ENCODE measurements at places on chromosomes 3 and 15.

DNA sequence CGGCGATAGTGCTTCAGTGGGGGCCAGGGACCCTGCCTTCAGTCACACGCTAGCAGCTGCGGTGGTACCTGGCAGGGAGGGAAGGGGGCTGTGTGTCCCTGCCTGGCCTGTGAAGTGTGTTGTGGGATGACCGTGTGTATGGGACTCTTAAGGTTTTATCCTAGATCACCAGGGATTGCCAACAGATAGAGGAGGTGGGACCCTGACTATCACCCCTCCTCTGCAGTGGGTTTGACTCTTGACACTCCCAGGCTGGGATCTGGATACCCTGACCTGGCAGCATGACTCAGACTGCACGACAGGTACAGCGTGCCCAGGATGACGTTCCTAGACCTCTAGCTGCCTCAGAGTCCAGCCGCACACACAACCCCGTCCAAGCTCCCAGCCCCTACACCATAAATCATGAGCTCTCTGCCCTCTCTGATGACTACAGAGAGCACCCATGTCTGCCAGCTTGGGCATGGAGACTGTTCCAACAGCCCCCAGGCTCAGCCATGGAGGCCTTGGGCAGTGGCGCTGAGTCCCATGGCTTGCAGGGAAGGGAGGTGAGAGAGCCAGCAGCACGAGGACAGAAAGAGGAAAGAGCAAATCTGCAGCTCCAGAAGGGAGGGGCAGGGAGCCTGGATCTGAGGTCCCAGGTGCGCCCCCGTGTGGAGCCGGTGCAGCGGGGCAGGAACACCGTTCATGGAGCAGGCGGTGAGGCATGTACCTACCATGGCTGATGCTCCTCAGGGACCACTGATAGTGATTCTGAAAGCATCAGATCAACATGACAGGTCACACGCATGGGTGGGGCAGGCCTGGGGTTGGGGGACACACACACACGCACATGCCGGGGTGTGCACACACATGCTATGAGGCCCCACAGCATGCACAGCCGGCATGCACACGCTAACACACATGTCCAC, 71.0 kb downstream of the ADAMTS7 start:
- peak; percentile 91 for DNase-seq

DNA sequence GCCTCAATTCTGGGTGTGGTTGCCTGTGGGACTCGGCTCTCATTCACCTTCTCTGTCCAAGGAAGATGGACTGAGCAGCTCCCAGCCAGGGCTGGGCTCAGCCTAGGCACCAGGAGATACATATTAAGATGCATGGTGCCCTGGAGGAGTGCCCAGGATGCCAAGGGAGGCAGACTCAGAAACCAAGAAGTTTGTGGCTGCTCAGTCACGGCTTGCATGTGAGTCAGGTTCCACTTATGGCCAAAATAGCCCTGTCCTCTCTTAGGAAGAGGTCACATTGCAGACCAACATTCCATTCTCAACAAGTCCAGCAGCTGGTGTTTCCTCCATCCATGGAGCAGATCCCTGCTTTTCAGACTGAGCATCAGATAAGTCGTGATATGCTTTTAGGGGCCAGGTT, 21.8 kb downstream of the CDCP1 start:
- DNase-seq: no peak

DNA sequence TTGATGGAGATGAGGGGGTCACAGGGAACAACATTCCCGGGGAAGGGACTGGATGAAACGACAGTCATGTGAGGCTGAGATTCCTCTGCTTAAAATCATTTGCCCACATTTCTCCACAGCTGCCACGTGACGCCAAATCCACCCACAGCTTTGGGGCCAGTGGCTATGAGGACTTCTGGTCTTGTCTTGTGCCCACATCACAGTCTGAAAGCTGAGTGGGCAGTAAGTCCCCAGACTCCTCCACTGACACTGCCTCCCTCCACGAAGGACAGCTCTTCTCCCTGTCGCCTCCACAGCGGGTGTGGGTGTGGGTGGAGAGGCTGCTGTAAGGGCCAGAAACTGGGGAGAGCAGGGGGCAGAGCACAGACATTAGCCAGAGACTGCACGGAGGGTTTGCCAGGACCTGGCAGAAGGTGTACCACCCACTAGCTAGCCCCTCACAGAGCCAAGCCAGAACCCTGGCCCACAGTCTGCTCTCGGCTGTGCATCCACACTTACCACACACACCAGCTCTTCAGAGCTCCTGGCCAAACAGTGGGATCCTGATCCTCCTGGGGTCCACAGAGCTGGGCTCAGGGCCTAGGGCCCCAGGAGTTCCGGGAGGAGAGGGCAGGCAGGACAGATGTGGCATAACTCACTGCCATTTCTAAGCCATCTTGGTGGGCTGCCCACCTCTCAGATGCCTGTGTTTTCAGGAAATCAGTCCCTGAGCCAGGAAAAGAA, 24.2 kb downstream of the RAB6B start:
- no peak for DNase-seq

DNA sequence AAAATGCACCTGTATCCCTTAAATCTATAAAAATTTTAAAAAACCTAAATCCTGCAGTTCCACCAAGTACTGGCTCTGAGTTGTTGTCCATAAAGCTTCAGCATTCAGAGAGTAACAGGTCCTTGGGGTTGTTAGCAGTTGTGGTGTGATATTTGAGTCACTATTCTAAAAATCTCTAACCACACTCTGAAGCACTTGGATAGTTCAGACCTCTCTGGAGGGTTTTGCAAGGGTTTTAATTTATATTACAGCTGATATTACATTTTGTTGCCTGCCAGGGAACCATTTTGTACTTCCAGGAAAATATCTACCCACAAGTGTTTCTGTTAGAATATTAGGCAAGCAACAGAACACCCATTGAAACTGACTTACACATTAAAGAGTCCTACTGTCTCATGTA, 255.6 kb downstream of the TBL1XR1 start:
- no peak for DNase-seq

- no peak for DNase-seq
Observed at GRCh38 chr3:43177085-43177484, 71.2 kb upstream of the POMGNT2 start.

DNA sequence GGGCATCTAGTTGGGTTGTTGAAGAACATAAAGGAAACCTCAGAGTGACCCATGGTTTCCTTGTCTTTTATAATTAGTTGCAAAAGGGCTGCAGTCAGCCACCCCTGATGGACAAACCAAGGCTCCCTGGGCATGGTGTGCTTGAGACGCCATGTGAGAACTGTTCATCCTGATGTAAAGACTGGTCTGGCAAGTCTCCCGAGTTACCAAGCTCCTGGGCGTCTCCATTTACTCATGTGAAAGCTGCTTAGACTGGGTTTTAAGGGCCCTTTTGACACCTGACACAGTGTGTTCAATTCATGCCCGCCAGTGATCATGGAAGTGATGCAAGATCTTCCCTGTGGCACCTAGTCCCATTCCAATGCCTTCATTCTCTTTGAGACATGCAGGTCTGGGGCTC, 49.4 kb downstream of the GRK7 start:
- no peak for DNase-seq

DNA sequence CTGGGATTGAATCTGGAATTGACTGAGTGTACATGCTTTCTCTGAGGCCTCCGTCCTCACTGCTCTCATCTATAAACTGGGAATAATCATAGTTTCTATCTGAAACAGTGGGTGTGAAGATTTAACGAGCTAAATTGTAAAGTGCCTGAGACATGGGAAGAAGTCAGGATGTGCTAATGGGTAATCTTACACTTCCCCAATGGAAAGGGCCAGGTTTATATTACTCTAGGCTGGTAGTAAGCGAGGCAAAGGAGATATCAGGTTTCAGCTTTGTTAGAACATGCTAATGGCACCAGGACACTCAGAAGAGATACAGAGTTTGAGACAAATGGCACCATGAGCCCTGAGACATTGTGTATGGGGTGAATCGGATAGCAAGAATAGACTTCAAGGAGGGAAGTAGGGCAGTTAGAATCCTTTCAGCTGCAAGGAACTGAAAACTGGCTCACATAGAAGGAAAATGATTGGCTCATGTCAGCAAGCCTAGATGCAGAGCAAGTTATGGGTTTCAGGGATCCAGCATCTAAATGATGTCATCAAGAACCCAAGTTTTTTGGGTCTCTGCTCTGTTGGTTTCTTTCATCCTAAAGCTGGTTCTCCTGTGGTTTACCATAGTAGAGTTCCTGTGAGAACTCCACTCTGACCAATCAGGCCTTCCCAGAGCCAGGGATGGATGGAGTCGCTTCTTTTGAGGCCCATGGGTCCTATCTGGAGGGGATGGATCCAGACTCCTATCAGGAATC, 21.8 kb downstream of the FLNB start:
- DNase-seq: no peak

DNA sequence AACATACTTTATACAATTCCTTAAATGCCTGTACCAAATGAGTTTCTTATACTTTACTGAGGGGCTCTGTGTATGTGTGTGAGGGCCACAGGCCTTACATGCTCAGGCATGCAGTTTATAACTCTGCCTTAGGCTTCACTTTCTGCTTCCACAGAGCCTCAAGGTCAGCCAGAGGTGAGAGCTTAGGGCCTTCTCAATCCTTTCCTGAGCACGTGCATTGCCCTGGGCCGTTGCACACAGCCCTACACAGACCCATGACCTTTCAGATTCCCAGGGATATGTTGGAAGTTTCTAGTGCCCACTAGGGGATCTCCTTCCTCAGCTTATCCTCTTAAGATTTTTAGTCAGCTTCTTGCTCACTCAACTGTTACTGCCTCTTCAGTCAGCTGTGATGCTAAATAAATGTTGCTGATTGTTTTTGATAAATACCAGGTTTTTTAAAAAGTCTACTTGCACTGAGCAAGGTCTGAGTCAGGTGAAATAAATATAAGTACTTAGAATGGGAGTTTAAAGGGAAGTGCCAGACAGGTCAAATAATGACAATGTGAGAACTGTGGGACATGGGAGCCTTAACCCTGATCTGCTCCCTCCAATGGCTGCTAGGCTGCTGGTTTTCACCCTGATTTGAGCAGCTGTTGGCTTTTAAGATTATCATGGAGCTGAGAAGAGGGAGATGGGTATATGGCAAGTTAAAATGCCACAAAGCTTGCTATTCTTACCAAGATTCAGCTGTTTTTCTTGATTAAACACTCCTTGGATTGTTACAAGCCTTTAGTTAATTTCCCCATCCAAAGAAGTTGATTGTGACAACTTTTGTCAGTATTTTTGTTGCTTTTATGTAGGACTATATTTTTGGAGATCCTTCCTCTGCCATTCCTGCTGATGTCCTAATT, 169.5 kb downstream of the PLD1 start:
- DNase-seq: no peak

DNA sequence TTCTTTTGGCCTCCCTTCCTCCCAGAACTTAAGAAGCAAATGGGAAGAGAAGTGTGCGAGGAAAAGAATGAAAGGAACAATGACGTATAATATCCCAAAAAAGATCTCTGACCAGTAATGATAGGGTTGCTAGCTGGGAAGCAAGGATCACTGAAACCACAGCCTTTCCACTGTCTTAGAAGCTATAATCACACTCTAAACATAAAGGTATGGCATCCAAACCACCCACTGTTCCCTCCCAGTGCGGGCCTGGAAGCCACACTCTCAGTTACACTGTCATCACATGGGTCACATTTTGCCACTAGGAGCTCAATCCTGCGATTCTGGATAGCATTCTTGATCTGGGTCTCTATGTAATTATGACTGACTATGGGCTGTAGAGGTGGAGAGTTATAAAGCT, 131.6 kb upstream of the HACD2 start:
- DNase-seq: no peak

- no peak for DNase-seq
Observed at GRCh38 chr3:9130345-9131305, 118.8 kb downstream of the SRGAP3 start.

DNA sequence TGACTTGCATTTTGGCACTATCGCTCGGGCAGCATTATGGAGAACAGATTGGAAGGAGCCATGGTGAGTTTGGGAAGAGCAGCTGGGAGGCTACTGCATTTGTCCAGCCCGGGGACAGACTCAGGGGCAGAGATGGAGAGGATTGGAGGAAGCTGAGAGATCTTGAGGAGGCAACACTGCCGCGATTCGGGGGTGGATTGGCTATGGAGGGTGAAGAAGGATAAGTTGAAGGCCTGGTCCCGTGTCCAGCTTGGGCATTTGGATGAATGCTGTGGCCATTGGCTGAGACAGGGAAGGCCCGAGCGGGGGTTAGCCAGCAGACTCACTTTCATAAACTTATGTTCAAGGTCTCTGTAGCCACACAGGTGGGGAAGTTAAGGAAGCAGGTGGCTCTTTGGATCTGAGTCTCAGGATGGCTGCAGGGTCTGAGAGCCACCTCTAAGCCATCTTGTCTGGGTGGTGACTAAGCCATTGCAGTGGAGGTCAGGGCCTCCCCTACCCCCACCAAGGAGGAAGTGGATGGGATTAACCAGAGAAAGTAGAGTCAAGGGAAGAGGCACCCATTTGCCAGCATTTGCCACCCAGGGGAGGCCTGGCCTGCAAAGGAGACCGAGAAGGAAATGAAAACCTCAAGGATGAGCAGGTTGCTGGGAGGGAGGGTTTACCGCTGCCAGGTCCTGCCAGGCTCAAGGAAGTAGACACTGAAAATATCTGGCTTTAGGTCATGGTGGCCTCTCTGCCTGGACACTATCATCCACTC, 144.0 kb upstream of the TLE3 start:
- DNase-seq: no peak

GRCh38 chr3:48467473-48468267, 21.1 kb downstream of the ATRIP start:
- no peak for DNase-seq

- DNase-seq: no peak
Observed at GRCh38 chr15:75929799-75930565, 26.3 kb downstream of the FBXO22 start.
